Fibroblast of skin of abdomen (primary cell): ENCODE measurements at places on chromosomes 16 and 17.

- peak; percentile 31 for DNase-seq
These were observed 17.5 kb downstream of the COG7 start for GRCh38 chr16:23435500-23435899.

- no peak for DNase-seq
These were observed 10.6 kb downstream of the CPSF4L start for GRCh38 chr17:73250851-73251640.

GRCh38 chr17:17303010-17303846, at the start of gene NT5M:
TSS of gene NT5M (plus strand) at chr17:17303373. CDS start at chr17:17303551, 178 bp downstream.
- peak; percentile 67 for DNase-seq

DNA sequence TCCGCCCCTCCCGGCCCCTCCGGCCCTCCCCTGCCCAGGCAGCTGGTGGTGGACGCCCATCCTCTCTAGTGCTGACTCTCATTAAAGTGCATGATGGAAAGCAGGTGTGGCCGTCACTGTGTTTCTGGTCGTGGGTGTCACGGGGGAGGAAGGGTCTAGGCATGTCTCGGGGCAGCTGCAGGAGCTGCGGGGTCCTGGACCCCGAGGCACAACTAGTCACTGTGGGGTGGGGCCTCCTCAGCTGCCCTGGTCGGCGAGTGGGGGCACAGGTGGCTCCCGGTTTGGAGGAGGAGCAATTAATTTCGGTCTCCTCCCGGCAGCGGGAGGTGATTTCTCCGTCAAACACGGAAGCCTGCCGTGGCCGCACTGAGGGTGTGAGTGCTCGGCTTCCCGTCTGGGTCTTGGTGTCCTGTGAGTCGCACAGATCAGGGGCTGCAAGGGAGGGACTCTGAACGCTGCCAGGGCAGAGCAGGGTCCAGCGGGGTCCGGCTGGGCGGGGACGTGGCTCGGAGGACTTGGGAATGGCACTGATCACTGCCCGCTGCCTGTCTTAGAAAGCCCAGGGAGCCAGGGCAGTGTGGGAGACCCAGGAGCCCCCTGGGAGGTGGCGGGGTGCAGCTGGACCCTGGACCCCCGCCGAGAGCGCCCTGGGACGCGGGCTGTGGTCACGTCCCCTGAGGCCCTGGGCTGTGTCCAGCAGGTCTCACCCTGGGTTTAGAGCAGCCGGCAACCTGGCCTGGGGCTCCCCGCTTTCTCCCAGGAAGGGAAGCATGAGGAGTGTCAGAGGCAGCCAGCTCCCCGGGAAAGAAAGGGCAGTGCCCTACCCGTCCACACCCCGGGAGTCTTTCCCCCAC, 3.3 kb downstream of the TPSD1 start:
- DNase-seq: no peak

GRCh38 chr16:1902547-1903219, 15.5 kb downstream of the HS3ST6 start:
- no peak for DNase-seq

DNA sequence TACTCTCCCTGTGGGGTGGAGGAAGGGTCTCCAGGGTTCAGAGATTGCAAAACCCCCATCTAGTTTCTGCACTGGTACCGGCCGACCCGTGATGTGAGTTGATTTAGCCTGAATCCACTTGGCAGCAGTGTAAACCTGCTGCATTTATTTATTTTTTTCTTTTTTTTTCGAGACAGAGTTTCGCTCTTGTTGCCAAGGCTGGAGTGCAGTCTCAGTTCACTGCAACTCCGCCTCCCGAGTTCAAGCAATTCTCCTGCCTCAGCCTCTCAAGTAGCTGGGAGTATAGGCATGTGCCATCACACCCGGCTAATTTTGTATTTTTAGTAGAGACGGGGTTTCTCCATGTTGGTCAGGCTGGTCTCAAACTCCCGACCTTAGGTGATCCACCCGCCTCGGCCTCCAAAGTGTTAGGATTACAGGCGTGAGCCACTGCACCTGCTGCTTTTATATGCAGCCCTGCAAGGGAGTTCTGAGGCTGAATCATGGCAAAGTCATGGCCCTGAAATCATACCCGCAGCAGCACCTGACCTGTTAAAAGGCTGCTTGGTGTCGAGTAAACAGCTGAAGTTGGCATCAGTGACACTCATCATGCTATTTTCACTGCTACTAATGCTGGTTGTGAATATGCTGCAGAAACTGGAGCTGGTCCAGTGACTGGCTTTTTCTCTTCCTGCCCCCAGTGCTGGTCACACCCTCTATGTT, 21.4 kb downstream of the DEXI start:
- no peak for DNase-seq

DNA sequence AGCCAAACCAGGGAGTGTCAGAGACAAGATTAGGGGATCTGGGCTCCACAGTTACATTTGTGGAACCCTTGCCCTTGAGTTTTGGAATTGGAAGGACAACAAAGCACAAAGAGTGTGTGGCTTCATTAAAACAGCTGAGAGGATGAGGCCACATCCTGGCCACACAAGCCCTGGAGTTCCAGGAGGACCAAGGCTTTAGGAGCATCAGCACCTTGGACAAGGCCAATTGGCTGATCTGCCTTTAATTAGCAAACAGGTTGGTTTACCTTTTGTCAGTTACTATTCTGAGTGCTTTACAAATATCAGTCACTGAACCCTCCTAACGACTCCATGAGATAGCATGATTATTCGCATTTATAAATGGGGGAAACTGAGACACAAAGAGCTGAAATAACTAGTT, 54.7 kb downstream of the SLC6A2 start:
- DNase-seq: no peak

GRCh38 chr17:63611354-63611753, 10.7 kb downstream of the TACO1 start:
- no peak for DNase-seq

- no peak for DNase-seq
These were observed 5.0 kb downstream of the ICAM2 start for GRCh38 chr17:64015447-64015846.

- peak; percentile 28 for DNase-seq
These were observed 4.0 kb downstream of the NUPR1 start for GRCh38 chr16:28534542-28535373.

DNA sequence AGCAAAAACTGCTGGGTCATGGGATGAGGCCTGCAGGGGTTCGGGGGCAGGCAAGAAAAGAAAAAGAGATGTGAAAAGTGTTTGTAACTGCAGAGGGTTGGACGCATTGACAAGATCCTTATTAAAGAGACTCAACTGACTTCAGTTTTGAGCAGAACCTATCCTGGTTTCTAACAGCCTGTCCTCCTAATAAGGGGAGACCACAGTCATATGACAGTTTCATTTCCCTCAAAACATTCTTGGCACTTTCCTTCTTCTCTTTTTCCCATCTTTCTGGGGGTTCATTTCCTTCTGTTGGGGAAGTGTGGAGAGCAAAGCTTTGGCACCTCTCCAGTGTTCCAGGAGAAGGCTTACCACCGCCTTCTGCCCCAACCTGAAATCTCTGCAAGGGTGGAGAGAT, 118.5 kb downstream of the MAF start:
- DNase-seq: no peak

DNA sequence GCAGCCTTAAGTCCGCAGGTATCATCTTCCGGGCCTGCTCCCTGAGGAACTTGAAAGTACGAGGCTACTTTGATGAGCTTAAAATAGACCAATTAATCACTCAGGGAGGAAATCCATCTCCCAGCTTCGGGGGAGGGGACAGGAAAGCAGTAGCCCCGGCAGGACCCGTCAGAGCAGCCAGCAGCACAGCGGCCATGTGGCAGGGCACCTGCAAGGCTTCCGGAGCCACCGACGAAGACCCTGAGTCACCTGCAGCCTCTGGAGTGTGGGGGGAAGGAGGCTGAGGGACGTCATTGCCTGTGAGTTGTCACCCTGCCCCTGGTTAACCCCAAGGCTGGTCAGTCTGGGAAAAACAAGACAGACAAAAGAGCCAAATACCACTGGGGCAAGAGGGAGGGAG, 4.4 kb upstream of the CYB561 start:
- DNase-seq: no peak

GRCh38 chr16:1531638-1531910, 1.9 kb upstream of the TMEM204 start:
- DNase-seq: no peak

GRCh38 chr16:53895851-53896250, 191.9 kb downstream of the FTO start:
- DNase-seq: no peak

DNA sequence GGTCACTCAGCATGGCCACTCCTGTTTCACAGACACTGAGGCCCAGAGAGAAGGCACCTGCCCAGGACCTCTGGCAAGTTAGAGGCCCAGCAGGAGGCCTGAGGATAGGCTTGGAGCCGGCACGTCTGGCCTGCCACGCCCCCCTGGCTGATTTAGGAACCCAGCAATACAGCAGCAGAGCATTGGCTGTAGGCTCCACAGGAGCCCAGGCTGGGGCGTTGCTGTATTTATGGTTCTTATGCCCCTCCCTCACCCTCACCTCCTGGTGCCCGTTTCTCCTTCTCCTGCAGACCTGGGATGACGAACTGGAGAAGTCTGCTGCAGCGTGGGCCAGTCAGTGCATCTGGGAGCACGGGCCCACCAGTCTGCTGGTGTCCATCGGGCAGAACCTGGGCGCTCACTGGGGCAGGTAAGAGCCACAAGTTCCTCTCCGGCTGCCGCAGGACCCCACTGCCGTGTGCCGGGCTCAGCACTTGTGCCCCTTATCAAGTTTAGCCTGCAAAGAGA, 25.8 kb downstream of the CRISPLD2 start:
- DNase-seq: no peak

DNA sequence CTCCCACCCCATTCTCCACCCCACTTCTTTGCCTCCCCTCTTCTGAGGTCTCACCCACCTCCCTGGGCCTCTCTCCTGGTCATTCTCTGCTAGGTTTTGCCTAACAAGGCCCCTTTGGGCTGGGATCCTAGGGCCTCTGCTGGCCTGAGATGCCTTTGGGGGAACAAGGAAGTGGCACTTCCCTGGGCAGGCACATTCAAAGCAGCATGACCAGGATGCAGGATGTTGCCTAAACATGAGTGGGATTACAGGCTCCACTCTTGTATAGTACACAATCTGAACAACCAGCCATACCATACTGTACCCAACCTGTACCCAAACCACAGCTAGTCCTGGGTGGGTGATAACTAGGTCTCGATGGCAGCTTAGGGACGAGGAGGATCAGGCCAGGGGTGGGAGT, 9.0 kb downstream of the GALK1 start:
- DNase-seq: no peak

DNA sequence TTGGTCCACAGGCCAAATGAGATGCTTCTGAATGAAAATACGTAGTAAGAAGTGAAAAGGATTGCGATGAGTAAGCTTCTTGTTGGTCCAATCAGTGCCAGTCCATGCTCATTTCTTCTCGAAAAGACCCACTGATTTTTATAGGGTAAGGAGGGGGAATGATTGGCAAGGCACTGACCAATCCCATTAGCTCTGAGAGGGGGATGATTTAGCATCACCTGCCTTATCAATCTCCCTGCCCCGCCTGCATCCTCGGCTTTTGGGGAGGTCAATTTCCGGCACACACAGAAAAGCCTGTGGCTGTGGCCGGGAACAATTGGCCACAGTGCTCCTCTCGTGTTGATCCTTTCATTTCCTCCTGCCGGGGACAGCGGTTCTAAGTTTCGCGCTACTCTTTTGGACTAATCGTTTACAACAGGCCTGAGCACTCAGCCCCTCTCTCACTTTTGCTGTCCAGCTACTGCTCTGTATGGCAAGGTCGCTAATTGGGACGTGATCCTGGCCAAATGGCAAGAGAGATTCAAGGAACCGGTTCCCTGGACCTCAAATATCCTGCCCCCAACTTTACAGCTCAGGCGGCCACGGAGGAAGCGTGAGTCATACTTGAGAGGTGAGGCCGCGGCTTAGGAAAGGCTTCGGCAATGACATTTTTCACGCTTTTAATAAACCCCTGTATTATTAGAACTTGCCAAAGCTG, 43.1 kb downstream of the TBX4 start:
- DNase-seq: no peak

DNA sequence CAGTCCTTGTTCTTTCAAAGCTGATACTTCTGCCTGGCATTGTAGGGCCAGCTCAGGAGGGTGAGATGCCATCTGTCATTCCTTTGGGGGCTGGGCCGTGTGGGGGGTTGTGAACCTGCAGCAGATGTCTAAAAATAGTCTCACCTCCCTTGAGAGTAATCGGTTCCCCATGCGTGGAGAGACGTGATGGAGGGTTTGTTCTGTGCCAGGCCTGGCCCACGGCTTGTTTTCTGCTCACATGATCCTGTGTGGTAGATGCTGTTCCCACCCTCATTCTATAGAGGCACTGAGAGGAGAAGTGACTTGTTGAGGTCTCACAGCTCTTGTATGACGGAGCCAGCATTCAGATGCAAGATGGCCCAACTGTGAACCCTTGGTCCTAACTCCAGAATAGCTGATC, 4.6 kb downstream of the IRF8 start:
- DNase-seq: no peak

DNA sequence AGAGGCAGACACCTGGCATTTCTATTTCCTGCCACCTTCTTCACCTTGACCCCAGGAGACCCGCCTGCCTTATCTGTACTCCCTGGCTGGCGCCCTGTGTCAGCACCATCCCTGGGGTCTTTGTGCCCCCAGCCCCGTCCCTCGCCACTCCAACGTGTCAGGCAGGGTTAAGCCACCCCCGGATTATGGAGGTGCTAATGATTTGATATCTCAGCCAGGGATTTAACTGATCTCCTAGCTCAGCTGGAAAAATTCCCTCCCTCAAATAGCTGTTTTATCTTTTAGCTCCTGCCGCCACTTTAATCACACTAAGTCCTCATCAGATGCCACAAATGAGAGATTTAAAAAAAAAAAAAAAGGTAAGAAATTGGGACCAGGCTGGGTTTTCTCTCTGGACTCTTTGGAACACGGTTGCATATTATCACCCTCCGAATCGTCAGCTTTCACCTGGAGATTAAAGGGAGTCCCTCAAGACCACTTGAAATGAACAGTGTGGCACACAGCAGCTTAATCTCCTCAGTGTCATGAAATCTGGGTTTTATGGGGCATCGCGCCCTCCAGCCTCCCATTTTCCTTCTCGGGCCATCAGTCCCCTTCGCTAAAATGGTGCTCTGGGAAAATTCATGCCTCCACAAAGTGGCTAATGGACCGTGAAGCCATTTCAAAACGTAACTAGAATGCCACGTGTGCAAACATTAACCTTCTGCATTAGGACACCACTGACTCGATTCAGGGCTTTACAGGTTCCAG, 26.2 kb upstream of the WFDC1 start:
- no peak for DNase-seq

DNA sequence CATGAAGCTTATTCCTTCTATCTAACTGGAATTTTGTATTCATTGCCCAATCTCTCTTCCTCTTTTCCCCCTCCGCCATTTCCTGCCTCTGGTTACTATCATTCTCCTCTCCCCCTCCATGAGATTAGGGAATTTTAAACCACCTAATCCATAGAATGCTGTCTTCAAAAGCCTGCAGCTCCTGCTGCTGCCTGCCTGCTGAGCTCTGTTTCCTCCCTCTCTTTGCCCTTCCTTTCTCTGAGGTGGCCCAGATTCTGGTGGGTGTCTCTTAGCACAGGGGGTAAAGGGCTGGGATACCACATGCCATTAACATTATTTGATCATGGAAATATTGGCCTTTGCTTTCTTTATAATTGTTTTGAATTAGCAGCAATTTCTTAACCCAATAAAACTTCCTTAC, 241.6 kb downstream of the CNTNAP4 start:
- DNase-seq: no peak

- DNase-seq: peak; percentile 30
These were observed 95.0 kb downstream of the PLCG2 start for GRCh38 chr16:81873843-81874752.

GRCh38 chr16:14002416-14002990, 68.6 kb upstream of the MRTFB start:
- no peak for DNase-seq
